ENCODE measurements at places on chromosomes 12 and 14.

- no peak overlapping the region for H3K27ac ChIP-seq
- DNase-seq: no peak
- peaks cover 5% of the 10 kb centered on the region for H3K4me1 ChIP-seq
- peaks cover 3% of the 10 kb centered on the region for H3K27me3 ChIP-seq
These were observed 14.9 kb upstream of the PLEKHG3 start for GRCh38 chr14:64689289-64689688.

DNA sequence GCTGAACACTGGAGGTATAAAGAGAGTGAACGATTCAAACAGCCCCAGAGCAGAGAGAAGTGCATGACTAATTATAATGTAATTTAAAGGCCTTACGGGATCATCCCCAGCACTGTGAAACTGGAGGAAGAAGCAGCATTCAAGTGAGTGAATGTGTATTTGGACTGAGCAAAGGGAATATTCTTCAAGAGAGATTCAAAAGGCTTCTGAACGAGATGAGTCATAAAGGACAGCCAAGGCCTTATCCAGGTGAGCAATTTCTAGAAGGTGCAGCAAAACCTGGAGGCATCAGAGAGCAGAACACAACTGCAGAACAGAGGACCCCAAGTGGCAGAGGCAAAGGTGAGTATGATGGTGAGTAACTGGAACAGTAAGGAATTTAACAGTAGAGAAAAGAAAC lies 127.2 kb downstream of the BCAT1 start:
- no peak overlapping the region for H3K4me3 ChIP-seq
- H3K27me3 ChIP-seq: no peaks in the 10 kb centered on the region
- H3K27ac ChIP-seq: no peak overlapping the region

DNA sequence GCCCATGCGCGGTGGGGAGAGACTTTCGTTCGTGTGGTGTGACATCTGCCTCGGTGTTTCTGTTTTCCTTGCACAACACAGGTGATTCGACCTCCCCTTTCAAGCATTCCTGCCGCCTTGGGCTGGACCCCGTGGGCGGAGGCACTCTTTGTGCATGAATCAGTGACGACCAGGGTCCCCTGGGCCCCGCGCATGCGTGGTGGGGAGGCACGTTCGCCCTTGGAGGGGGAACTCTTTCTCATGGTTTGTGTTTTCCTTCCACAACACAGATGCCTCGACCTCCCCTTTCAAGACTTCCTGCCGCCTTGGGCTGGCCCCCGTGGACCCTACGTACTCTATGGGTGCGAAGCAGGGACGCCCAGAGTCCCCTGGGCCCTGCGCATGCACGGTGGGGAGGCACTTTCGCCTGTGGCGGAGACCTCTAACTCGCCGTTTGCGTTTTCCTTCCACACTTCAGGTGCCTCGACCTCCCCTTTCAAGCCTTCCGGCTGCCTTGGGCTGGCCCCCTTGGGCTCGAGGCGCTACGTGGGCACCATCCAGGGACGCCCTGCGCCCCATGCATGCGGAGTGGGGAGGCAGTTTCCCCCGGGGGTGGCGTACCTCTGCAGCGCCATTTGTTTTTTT lies 340.9 kb downstream of the ALG10 start:
- H3K27me3 ChIP-seq: no peaks in the 10 kb centered on the region
- no peaks in the 10 kb centered on the region for H3K36me3 ChIP-seq
- H3K4me3 ChIP-seq: no peak overlapping the region
- no peak for DNase-seq
- H3K27ac ChIP-seq: no peak overlapping the region
- H3K4me1 ChIP-seq: no peaks in the 10 kb centered on the region

DNA sequence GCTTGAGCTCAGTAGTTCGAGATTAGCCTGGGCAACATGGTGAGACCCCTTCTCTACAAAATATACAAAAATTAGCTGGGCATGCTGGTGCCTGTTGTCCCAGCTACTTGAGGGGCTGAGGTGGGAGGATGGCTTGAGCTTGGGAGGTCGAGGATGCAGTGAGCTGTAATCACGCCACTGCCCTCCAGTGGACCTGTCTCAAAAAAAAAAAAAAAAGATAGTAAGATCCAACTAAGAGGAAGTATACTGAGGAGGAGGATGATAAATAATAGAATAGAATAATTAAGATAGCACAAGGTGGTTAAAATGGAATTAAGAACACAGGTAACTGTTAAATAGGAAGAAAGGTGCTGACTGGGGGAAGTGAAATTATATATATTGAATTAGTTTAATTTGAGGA lies 37.0 kb upstream of the BAZ1A start:
- H3K27ac ChIP-seq: no peak overlapping the region
- H3K27me3 ChIP-seq: no peaks in the 10 kb centered on the region
- H3K4me1 ChIP-seq: no peaks in the 10 kb centered on the region
- DNase-seq: no peak
- H3K4me3 ChIP-seq: no peak overlapping the region
- no peaks in the 10 kb centered on the region for H3K36me3 ChIP-seq

- H3K27me3 ChIP-seq: no peaks in the 10 kb centered on the region
- H3K4me1 ChIP-seq: peaks cover 18% of the 10 kb centered on the region
- H3K4me3 ChIP-seq: peak overlapping the region; percentile 98
- peak overlapping the region; percentile 94 for H3K27ac ChIP-seq
These were observed 428 bp downstream of the RNF41 start for GRCh38 chr12:56221232-56221756.

GRCh38 chr12:7439579-7440505 lies 4.1 kb downstream of the CD163L1 start:
- H3K36me3 ChIP-seq: no peaks in the 10 kb centered on the region
- H3K4me3 ChIP-seq: peak overlapping the region; percentile 59
- H3K4me1 ChIP-seq: peaks cover 6% of the 10 kb centered on the region
- no peaks in the 10 kb centered on the region for H3K27me3 ChIP-seq
- DNase-seq: no peak
- no peak overlapping the region for H3K27ac ChIP-seq

DNA sequence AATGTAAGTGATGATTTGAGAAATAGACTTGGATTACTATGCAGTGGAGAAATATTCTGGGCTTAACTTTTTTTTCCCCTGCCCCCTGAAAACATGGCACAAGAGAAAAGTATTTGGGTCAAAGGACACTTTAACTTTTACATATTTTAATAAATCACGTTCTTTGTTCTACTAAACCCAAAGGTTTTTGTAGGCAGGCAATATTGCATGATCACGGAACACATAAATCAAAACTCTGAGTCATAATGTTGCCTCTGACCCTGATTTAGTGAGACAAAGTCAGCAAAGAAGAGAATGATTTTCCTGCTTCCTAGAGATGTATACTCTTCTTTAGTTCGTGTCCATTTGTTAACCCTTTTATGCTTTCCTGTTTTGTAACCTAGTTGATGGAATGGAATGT lies 38.0 kb downstream of the ABCD2 start:
- DNase-seq: no peak
- no peaks in the 10 kb centered on the region for H3K4me1 ChIP-seq
- no peaks in the 10 kb centered on the region for H3K36me3 ChIP-seq
- no peak overlapping the region for H3K4me3 ChIP-seq

DNA sequence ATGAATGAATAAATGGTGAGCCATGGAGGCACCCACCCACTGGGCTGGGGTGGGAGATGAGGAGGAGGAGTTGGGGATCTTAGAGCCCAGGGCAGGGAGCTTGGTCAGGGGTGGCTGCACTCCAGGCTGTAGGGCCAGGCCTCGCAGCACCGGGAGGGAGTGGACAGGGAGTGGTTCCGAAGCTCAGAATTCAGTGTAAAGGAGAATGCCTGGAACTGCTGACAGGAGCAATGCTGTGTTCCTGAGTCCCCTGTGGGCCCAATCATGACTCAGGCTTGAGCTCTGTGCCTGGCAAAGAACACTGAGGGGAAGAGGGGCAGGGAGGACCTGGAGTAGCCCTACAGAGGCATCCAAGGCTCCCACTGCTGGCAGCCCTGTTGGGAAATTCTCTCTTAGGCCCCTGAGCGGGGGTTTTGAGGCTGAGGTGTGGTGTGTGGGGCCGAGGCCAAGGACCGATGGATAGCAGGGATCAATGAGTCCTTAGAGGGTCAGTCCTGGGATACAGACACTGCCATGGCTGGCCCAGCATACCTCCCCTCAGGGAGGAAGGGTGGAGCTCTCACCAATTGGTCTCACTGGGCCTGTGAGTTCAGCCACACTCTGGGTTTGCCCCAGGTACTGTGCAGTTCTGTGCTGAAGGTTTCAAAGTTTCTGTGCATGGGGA lies 9.5 kb upstream of the RABGGTA start:
- no peak overlapping the region for H3K4me3 ChIP-seq
- no peak overlapping the region for H3K27ac ChIP-seq
- H3K36me3 ChIP-seq: no peaks in the 10 kb centered on the region
- DNase-seq: no peak

GRCh38 chr14:70006699-70007098 lies 127.5 kb downstream of the SMOC1 start:
- no peak overlapping the region for H3K4me3 ChIP-seq
- DNase-seq: no peak
- H3K4me1 ChIP-seq: no peaks in the 10 kb centered on the region
- H3K27ac ChIP-seq: no peak overlapping the region
- H3K27me3 ChIP-seq: no peaks in the 10 kb centered on the region

- no peak overlapping the region for H3K4me3 ChIP-seq
- no peak overlapping the region for H3K27ac ChIP-seq
- H3K27me3 ChIP-seq: peaks cover 23% of the 10 kb centered on the region
- H3K4me1 ChIP-seq: peaks cover 5% of the 10 kb centered on the region
- no peak for DNase-seq
These were observed 190.2 kb downstream of the MON2 start for GRCh38 chr12:62656591-62657362.

DNA sequence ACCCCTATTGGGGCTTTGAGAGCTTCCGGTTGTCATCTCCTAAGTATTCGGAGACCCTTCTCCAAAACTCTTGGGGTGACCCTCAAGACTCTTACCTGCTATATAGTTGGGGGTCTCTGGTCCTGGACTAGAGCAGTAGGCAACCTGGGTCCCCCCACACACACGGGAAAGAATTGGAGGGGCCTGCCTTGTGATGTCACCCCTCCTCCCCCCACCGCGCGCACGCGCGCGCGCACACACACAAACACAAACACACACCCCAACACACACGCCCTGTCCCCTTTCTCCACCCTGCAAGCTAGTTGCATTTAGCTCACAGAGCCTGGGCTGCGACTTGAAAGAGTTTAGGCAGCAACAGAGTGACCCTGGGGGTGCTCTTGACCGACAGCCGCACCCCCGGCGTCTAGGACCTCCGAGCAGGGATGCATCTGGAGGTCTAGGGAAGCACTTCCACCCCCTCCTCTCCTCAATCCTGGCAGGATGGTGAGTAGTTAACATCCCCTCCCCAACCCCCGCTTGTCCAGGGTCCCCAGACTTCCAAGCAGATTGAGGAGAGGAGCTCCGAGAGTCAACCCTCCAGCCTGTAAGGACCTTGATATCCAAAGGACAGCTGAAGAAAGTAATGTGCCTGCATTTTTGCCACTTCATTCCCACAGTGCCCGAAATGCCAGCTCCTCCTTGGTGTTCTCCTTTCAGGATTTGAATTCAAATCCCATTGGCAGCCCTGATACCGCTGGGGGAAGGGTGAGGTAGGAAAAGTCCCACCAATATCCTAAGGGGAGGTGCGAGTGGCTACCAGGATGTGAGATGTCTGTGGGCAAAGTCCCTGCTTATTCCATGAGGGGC lies 1.4 kb upstream of the DNAJC14 start:
- peak overlapping the region; percentile 72 for H3K4me3 ChIP-seq
- peak overlapping the region; percentile 50 for H3K27ac ChIP-seq
- DNase-seq: peak; percentile 63
- no peaks in the 10 kb centered on the region for H3K27me3 ChIP-seq
- H3K36me3 ChIP-seq: peaks cover 9% of the 10 kb centered on the region

GRCh38 chr12:94133964-94134795 lies 14.2 kb upstream of the PLXNC1 start:
- no peaks in the 10 kb centered on the region for H3K36me3 ChIP-seq
- H3K27me3 ChIP-seq: no peaks in the 10 kb centered on the region
- DNase-seq: peak; percentile 22
- H3K4me1 ChIP-seq: no peaks in the 10 kb centered on the region
- no peak overlapping the region for H3K27ac ChIP-seq

GRCh38 chr12:5798242-5799015 lies 146.6 kb downstream of the ANO2 start:
- no peaks in the 10 kb centered on the region for H3K4me1 ChIP-seq
- no peak overlapping the region for H3K4me3 ChIP-seq
- no peaks in the 10 kb centered on the region for H3K36me3 ChIP-seq

DNA sequence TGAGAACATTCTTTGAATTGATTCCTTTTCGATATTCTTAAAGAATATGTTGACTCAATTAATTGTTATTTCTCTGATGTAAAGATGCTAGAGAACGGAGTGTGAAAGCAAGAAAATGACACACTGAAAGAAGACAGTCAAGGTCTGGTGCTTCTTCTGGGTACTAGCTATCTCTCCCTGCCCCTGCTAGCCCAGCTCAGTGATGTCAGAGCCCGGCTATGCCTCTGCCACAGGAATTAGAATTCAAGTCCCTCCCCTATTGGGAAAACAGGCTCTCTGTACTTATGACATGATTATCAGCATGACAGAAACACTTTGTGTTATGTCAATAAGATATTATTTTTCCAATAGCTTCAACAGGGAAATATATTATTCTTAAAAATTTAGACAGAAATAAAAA lies 252.4 kb downstream of the KCNC2 start:
- no peaks in the 10 kb centered on the region for H3K4me1 ChIP-seq
- DNase-seq: no peak
- H3K27me3 ChIP-seq: no peaks in the 10 kb centered on the region
- H3K36me3 ChIP-seq: no peaks in the 10 kb centered on the region
- H3K27ac ChIP-seq: no peak overlapping the region
- no peak overlapping the region for H3K4me3 ChIP-seq

DNA sequence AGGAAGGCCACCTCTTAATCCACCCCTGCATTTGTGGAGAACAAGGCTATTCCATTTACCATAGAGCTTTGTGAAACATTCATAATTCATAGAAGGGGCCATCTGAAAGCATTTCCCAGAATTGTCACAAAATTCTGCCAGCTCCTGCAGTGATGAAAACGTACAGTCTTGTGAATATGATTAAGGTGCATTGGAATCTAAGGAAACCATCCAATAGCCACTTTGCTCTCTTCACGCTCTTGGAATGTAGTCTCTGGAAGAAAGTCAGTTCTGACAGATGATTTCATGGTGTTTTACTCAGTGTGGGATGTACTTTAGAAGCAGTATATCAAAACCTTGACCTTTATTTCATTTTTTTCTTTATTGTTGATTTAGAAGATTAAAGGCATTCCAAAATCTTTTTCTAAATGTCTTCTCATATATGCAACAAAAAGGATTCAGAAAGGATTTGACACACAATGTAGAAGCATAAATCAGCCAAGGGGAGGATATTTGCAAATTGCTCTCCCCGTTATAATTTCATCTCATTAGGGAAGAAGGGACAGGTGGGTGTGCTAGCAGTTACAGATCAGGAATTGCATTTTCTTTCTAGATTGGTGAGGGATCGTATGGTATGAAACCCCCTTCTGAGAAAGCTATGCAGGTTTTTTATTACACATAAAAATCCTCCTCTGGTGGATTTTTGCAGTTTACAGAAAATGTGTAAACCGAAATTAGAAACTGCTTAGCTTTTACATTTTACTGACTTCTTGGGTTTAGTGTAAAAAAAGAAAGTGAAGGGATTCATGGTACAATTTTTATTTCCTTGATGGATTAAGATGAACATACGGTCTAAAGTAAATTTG lies 390.2 kb downstream of the LRIG3 start:
- no peaks in the 10 kb centered on the region for H3K36me3 ChIP-seq
- H3K27ac ChIP-seq: no peak overlapping the region
- H3K4me1 ChIP-seq: no peaks in the 10 kb centered on the region
- H3K27me3 ChIP-seq: no peaks in the 10 kb centered on the region
- H3K4me3 ChIP-seq: no peak overlapping the region

Data from T-cell (primary cell).